DMS153 (cell line): ENCODE measurements at places on chromosomes 5 and 9.

DNA sequence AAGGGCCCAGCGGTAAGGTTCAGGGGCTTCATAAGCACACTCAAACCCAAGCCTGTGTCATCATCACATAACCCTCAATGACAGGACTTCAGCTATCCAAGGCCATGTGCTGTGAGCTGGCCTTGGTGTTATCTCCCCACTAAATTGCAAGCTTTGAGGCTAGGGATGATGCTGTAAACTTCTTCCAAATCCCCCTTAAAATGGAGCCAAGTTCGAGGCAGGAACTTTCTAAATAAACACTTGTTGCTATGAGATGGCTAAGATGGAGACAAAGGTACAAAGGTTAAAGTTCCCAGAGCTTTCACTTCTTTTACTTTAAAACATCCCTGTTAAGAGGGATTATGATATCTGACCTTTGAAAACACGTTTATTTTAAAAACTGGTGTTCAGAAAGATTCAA lies 123.6 kb downstream of the MYO10 start:
- no peak for DNase-seq

DNA sequence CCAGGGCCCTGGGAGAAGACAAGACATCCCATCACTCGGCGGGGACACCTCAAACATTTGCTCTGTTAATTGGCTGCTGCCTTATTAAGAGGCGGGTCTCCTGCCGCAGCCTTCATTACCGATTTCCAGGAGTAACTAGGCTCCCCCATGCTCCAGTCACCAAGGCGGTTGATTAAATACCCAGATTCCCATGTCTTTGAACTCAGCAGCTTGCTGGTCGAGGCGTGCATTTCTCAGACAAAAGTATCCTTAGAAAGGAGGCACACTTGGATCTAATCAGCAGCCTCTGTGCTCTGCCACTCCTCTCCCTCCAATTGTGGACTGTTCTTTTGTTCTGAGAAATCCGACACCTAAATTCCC lies 228.8 kb downstream of the FSTL4 start:
- DNase-seq = no peak

DNA sequence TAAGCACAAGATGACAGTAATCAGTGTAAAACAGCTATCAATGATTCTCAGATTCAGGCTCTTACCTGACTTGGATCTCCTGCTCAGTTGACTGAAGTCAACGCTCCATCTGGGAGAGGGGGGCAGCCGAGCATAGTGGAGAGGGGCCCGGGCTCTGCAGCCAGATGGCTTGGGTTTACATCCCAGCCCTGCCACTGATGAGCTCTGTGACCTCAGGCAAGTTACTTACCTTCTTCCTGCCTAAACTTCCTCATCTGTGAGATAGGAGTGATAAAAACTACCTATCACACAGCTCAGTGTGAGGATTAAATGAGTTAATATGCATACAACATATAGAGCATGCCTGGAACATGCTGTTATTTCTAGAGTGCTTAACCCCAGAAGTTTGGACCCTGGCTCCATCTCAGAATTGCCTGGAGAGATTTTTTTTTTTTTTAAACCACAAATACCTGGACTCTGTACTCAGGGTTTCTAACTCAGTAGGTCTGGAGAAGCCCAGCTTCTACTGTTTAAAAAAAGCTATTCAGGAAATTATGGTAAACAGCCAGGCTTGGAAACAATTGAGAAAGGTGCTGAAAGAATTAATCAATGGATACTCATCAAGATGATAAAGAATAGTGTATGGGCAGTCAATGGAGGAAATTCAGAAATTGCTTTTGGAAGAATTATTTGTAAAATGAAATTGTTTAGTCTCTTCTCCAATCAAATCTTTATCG lies 72.2 kb downstream of the ANKRD55 start:
- no peak for DNase-seq

GRCh38 chr5:95846554-95847260 lies 24.2 kb upstream of the GLRX start:
- peak; percentile 6 for DNase-seq

- no peak for DNase-seq
Observed at GRCh38 chr9:124390794-124391658, 24.2 kb downstream of the PSMB7 start.

GRCh38 chr5:73263001-73263710 lies 90.2 kb downstream of the TMEM174 start:
- no peak for DNase-seq

GRCh38 chr5:77928776-77929300 lies 152.7 kb upstream of the TBCA start:
- DNase-seq = no peak
